Suprapubic skin (tissue), 4 donors: ENCODE measurements at places on chromosomes 12 and 14.

DNA sequence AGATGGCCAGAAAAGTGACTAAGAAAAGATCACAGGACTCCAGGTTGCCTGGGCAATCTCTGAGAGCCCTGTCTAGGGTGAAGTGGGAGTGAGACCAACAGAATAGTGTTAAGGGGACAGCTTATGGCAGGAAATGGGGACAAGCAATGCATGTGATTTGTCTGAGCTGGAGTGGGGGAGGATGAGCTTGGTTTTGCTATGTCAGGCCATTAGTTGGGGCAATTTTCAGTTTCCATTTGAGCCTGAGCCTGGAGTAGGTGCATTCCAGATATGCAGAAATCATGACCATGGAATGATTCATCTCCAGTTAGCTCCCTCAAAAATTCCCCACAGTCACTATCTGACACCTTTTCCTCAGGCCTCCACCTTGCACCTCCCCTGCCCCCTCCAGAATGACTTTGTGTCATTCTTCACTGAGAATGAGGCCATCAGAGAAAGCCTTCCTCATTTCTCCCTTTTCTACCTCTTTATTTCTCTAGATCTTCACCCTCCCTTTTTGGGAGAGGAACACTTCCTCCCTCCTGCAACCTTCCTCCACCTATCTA lies 150.9 kb upstream of the PLEKHG7 start:
- no peak for DNase-seq

GRCh38 chr14:55807053-55807880 lies 227.3 kb downstream of the KTN1 start:
- DNase-seq, result peak; percentile 90

- DNase-seq, result no peak
These were observed 4.6 kb upstream of the OTUB2 start for GRCh38 chr14:94021416-94022157.

DNA sequence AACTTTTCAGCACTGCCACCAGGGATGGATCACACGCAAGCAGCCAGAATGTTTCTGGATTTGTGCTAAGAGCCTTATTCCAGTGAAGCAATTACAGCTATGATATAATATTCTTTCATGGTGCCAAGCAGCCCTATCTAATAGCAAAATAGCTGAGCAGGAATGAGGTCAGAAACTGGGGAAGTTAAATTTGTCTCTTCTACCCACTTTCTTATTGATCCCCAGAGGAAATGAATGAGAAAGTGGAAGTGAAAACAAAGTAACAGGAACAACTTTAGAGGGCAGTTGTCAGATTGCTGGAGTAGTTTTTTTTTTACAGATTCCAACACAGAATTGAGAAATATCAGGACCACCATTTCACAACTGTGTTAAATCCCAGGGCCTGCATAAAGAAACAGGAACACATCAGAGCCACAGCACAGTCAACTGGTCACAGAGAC lies 44.8 kb downstream of the GCH1 start:
- no peak for DNase-seq

DNA sequence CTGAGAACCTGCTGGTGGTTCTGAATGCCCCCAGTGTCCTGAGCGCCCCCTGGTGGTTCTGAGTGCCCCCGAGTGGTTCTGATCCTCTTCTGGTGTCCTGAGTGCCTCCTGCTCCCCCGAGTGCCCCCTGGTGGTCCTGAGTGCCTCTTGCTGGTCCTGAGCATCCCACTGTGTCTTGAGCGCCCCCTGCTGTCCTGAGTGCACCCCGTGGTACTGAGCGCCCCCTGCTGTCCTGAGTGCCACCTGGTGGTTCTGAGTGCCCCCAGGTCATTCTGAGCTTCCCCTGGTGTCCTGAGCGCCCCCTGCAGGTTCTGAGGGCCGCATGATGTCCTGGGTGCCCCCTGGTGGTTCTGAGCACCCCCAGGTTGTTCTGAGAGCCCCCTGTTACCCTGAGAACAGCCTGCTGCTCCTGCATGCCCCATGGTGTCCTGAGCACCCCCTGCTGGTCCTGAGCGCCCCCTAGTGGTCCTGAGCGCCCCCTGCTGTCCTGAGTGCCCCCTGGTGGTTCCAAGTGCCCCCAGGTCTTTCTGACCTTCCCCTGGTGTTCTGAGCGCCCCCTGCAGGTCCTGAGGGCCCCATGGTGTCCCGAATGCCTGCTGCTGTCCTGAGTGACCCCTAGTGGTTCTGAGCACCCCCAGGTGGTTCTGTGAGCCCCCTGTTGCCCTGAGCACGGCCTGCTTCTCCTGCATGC lies 1165.4 kb downstream of the TMEM121 start:
- no peak for DNase-seq

DNA sequence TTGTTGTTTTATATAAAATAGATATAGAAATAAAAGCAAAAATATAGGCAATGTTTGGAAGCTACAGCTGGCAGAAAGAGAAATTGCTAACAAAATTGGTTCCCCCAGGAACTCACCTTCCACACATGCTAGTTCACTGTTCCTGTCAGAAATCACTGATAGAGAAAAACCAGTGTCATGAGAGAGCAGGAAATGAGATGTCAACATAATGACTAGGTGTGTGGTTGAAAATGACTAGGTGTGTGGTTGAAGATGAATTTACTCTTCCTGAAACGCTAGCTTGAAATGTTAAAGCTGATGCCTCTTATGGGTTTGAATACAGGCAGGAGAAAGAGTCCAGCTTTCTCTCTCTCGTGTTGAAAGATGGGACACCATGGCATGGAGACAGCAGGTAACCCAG lies 216.3 kb downstream of the C12orf42 start:
- DNase-seq, result no peak

DNA sequence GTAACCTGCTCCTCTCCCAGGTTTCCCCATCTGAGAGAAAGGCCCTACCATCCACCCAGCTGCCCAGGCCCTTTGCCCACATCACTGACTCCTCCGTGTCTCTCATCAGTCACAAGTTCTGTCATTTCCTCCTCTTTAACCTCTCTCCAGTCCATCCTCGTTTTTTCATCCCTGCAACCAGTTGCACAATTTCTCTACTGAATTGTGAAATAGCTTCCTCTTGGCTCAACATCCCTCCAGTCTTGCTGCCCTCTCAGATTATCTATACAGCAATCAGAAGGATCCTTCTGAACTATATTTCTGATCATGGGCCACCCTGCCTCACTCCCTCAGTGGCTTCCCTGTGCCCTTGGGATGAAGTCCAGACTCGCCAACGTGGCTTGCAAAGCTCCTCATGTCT lies 6.8 kb downstream of the FAM161B start:
- DNase-seq, result no peak

DNA sequence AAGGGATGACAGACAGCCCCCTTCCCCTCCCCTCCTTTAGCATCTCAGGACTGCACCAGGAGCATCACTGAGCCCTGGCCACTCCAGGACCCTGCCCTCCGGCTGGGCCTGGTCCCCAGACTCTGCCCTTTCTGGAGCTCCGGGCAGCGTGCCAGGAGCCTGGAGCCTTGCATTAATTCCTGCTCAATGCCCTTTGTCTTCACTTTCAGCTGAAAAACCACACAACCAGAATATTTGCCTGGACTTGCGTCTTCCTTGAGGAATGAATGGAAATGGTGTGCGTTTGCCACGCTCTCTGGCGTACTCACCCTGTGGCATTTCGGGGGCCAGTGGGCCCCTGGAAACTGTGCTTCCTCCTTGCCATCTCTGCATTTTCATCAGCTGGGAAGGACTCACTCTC lies 8.5 kb upstream of the RFLNA start:
- DNase-seq, result no peak

DNA sequence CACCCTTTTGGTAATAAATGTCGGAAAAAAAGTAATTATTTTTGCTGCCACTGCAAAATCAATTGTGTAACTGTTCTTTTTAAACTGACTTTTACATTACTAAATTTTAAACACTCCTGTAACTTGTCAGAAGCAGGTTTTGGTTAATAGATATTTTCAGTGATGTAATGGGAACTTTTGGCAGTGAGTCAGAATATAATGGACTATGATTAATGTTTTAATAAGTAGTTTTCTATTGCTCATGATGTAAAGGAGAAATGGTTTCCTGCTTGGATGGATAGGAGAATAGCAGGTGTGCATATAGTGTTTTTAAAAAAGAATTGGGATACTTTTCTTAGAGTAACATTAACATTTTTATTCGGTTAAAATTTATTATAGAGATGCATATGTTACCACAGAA lies 58.8 kb downstream of the TRMT5 start:
- no peak for DNase-seq

DNA sequence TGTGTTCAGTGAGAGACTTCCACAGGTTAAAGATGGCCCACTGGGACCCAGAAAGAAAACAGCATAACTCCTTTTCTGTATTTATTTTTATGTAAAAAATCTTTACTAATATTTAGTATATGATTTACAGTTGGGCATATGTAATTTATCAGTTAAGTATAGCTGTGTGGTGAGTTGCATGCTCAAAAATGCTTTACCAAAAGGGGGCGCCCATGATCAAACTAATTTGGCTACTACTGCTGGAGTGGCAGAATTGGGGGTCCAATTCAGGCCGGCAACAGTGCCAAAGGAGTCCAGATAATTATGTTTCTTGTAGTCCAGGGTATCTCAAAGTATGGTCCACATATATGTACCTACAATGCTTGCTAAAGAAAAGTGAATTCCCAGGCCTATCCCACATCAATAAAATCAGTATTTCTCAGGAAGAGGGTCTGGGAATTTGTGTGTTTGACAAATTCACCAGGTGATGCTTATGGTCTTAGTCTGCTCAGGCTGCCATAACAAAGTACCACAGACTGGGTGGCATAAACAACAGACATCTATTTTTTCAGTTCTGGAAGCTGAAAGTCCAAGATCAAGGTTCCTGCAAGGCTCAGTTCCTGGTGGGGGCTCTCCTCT lies 152.0 kb downstream of the KTN1 start:
- no peak for DNase-seq

GRCh38 chr14:100440758-100441203 lies 117.6 kb downstream of the SLC25A47 start:
- no peak for DNase-seq

DNA sequence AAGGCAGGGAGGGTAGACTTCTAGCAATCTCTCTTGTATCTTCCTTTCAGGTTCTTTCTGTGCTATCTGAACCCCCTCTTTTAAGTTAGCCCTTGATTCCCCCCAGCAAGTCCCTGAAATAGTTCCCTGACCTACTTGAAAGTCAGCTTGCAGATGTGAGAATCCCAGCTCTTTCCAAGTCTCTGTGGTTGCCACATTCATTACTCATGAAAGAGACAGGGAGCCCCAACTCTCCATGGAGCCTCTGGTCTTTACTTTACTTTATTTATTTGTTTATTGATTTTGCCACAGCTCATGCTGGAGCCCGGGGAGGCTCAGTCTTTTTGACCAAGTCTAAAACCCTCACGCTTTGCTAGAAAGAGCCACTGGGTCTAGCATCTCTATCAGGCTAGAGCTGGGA lies 193.6 kb upstream of the FAR2 start:
- DNase-seq, result no peak

DNA sequence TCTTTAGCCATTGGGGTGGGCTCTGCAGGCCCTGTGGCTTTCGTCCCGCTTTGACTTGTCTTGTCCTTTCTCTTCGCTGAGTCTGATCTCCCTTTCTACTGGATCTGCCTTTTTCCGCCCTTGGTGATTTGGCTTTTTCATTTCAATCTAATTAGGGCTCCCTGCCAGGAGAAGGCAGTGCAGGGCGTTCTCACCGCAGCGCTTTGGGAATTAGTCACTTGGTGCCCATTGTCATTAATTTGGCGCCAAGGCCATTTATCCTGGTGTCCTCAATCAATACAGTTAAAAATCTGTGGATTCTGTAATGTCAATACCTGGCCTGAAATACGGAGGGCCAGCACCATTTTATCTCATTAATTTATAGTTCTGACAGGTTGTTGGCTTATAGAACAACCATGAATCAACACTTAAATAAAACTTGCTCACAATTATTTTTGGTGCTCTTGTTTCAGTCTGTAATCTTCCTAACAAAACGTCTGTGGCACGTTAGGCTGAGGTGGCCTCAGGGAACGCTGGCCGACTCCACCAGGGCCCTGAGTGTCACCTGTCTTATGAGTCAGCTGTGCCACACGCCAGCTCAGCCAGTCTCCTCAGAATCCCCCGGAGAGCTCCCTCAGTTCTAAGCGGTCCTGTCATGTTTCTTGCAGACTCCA lies 115.7 kb downstream of the BEGAIN start:
- DNase-seq, result no peak

GRCh38 chr12:115470977-115471376 lies 787.0 kb upstream of the TBX3 start:
- no peak for DNase-seq

- DNase-seq, result no peak
These were observed 130.5 kb downstream of the KIF26A start for GRCh38 chr14:104268725-104269436.

- DNase-seq, result no peak
These were observed 28.9 kb upstream of the TSPAN8 start for GRCh38 chr12:71186571-71187288.
